ENCODE measurements at places on chromosomes 11 and 22. TPM values are rescaled to one million over a fixed set of nuclear protein-coding genes. Genes with fewer than 3 reads are reported as not detected.

The CFAP300 gene
- 2.2 TPM for total RNA-seq

The CEND1 gene
- 2.0 TPM for total RNA-seq

The HPX gene
- 2.4 TPM for total RNA-seq

The CST6 gene
- total RNA-seq, result 1.9 TPM

The PRODH gene
- 42.6 TPM for total RNA-seq

The IL18 gene
- total RNA-seq, result 0.82 TPM

The SPON1 gene
- total RNA-seq, result 4.1 TPM

The PNPLA5 gene
- 5.9 TPM for total RNA-seq

The TRPM5 gene
- total RNA-seq, result 0.07 TPM

The PATE4 gene
- total RNA-seq, result not detected

The TPBGL gene
- 0.60 TPM for total RNA-seq

The ZP1 gene
- total RNA-seq, result not detected

The SCUBE2 gene
- 0.64 TPM for total RNA-seq

The CDC45 gene
- 35.0 TPM for total RNA-seq

Data from WTC11 (cell line).